NCI-H2171 (cell line): ENCODE measurements at places on chromosomes 7 and 10.
A peak's percentile ranks its signal among the peaks of the same experiment; 100 is the strongest.

DNA sequence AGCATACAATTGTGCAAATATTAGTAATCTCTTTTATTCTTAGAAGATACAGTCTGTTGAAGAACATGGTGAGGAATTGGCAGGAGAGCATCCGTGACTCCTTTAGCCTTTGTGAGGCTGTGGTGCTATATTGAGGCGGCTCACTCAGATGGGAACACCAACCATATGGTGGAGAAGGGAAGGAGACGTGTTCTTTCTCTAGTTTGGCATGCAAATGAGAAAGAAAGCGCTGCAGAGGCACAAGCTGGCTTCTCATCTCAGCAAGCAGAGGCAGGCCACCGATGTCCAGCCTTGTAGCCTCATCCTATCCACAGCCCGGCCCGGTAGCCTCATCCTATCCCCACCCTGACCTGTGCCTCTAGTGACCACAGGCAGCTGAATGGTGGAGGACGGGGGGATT is 288.3 kb downstream of the CAMK1D start:
- DNase-seq = no peak

DNA sequence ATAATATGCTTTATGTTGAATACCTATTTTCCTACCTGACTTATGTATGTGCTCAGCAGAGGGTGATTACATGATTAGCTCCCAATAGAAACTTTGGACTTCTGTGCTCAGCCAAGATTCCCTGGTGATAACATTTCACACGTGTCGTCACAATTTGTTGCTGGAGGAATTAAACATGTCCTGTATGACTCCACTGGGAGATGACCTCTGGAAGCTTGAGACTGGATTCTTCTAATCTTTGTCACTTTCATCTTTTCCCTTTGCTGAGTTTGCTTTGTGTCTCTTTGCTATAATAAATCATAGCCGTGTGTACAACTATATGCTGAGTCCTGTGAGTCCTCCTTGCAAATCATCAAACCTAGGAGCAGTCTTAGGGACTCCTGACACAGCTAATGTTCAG is 120.9 kb upstream of the LRRTM3 start:
- no peak for DNase-seq

DNA sequence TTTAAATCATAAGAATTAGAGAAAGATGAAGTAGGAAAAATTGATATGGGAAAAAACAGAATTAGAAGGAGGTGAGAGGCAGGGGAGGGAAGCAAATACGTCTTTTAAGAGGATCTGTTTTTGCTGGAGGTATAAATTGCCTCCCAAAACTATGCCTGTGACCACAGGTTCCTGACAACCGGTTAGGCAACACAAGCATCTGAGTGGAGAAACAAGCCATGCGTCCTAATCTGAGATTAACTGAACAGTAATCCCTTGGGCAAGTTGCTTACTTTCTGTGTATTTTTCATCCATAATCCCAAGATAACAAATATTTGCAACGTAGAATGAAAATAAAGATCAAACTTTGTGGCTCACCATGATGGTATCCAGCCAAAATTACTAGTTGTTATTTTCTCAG is 149.2 kb downstream of the C1GALT1 start:
- DNase-seq = no peak

- DNase-seq = no peak
Measured at GRCh38 chr7:151430391-151431205, 9.3 kb downstream of the CRYGN start.

DNA sequence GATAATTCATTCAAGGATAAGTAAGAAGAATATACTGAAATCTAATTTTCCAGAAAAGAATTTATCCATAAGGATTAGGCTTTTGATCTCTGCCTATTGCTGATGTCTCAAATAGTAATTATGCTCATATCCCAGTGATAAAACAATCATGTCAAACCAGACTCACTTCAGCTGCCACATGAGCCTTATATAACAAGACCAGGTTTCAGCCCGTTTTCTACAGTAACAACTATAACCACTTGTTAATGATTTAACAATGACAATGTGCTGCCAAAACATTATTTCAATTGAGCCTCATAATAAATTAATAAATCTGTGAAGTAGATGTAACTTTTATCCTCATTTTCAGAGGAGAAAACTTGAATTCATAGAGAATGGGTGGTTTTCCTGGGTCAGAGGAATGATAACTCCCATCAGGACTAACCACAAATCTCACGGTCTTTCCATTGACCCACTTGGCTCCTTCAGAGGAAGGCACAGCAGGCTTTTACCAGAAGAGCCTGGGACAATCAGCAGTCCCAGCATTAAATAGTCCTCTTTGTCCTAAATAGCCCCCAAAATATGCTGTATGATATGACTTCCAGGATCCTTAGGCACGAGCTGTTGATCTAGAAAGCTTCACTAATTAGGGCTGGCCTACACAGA is 42.5 kb upstream of the SLIT1 start:
- no peak for DNase-seq

DNA sequence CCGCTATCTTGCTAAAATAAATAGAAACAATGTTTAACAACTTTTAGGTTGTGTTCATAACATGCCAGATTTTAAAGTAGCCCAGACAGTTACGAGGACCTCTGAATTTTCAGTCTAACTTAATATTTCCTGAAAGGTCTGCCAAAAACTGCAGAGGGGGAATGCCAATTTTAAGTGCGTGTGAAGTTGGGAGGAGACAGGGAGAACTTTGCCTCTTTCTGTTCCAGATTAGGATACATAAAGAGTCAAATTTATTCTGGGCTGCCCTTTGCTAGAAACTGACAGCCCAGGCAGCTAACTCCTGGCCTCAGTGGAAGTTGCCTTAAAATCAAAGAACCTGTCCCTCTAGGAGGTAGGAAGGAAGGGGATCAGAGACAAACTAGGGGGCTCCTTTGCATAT is 52.3 kb upstream of the PIP4K2A start:
- DNase-seq = no peak

DNA sequence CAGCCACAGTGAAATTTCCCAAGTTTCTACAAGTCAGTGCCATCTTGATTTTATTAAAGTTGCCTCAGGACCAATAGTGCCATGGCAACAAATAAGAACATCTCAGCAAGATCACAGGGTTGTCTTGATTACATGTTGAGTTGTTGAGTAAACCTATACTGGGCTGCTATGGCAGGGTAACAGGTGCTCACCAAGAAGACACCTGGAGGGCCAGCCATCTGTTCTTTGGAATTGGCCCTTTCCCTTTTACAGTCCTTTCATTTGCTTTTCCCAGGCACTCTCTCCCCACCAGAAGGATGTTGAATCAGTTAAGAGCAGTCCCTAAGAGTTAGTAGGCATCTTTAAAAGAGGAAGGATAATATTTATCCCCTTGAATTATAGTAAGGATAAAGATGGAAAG is 582.0 kb downstream of the TNS3 start:
- no peak for DNase-seq

DNA sequence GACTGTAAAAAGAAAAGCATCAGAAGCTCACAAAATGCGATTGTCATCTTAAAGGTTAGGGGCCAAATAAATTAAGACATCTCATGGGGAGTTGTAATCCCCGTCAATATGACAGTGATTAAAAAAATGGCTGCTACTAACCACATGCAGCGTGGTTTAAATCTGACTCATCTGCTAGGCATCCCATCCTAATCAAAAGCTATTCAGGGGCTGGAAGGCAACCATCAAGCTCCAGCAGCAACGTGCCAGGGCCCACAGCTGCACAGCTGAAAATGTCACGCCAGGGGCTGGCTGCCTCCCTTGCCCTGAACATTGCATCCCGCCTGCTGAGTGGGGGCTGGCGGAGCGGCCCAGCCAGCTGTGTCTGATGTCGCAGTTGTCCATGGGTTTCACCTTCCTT is 66.3 kb upstream of the FRMD4A start:
- DNase-seq = no peak

DNA sequence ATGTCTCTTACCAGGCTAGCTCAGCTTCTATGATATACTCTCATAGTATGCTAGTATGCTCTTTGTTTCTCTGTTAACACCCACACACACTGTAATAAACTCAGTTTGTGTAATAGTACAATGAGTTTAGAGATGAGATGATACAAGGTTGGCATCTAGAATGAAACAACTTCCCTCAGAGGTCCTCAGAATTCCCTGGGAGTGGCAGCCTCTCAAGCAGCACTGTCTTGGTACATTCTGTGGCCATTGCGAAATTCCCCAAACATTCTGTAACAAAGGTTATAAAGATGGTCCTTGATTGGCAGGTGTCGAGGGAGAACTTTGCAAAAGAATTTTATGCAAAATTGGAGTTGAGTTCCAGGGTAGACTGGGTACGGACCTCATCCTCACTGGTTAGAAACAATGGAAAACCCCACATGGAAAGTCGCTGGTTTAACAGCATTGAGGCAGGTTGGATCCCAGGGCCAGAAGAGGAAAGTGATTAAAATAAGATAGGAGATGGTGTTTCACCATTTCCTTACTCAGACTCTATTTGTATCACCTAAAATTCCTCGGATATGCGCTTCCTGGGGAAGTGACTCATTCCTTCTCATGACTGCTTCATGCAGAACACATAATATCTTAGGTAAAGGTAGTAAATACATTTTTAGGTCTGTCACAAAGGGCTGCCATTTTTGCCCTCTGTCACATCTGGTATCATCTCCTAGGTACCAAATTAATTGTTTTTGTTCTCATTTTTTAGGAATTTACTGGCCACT is 657.8 kb downstream of the SORCS1 start:
- DNase-seq = no peak

GRCh38 chr7:155207326-155208002 is 90.2 kb upstream of the INSIG1 start:
- DNase-seq = no peak

GRCh38 chr7:140245611-140246105 is 68.9 kb upstream of the KDM7A start:
- no peak for DNase-seq

GRCh38 chr7:112990624-112991023 is 96.0 kb downstream of the GPR85 start:
- no peak for DNase-seq

- DNase-seq = no peak
Measured at GRCh38 chr7:8818406-8818805, 385.0 kb downstream of the NXPH1 start.

- no peak for DNase-seq
Measured at GRCh38 chr10:35564341-35564968, 40.7 kb upstream of the GJD4 start.

DNA sequence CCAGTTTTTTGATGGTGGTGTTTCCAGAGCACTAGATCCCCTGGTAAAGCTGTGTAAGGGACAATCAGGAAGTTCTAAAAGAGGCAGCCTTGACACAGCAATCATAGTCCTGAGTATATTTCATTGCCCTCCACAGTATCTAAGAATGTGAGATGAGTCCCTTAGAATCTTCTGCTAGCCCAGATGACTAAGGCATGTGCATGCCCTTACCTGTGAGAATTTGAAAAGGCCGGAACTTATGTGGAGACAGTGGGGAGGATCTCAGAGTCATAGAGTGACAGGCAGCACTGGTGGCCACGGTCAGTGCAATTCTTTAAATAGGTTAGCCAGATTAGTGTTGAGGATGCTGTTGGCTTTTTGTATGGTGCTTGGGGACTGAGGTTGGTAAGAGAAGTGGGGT is 361.4 kb upstream of the VSTM2A start:
- no peak for DNase-seq

DNA sequence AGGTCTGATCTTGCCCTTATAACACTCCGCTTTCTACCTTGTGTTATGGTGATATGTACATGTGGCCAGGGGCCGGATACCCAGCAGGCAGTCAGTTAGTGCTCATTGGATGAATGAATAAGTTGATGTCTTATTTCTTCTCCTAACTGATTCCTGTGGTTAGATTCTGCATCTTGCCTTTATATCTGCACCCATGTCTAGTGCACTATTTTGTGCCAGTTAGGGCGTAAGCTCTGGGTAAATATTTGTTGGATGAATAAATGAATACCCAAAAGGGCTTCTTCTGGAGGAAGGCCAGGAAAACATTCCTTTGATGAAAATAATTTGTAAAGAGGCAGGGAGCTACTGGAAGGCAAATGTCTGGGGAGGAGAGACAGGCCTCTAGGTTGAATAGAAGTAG is 148.2 kb downstream of the CHN2 start:
- DNase-seq = no peak

- DNase-seq = peak; percentile 24
Measured at GRCh38 chr7:139358541-139359365, 941 bp upstream of the LUC7L2 start.

DNA sequence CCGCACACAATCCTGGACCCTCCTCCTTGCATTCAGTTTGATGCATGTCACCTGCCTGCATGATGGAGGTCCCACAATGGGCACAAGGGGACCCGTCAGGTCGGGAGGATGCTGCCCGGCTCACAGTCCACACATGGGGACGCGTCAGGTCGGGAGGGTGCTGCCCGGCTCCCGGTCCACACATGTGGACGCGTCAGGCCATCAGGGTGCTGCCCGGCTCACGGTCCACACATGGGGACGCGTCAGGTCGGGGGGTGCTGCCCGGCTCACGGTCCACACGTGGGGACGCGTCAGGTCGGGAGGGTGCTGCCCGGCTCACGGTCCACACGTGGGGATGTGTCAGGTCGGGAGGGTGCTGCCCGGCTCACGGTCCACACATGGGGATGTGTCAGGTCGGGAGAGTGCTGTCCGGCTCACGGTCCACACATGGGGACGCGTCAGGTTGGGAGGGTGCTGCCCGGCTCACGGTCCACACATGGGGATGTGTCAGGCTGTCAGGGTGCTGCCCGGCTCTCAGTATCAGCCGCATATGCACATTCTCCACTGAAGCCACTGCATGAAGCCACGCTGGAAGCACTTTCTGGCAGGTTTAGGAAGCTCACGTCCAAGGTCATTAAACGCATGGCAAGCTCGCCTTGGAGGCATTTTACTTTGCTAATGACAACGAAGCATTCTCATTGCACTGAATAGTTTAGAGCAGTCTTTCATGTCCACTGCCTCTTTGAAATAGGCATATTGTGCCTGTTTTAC is 50.3 kb downstream of the DIP2C start:
- no peak for DNase-seq

- DNase-seq = peak; percentile 77
Measured at GRCh38 chr10:79067241-79068202, 1.2 kb upstream of the ZMIZ1 start.

- DNase-seq = no peak
Measured at GRCh38 chr10:88045656-88046415, 182.4 kb downstream of the PTEN start.
